ENCODE measurements at places on chromosomes 3 and 15.

GRCh38 chr15:87496109-87496508 lies 760.4 kb downstream of the NTRK3 start:
- no peak for DNase-seq
- no peaks in the 10 kb centered on the region for H3K36me3 ChIP-seq
- no peaks in the 10 kb centered on the region for H3K27me3 ChIP-seq

GRCh38 chr3:149407898-149408297 lies 30.4 kb upstream of the TM4SF1 start:
- no peak overlapping the region for H3K4me3 ChIP-seq
- H3K4me1 ChIP-seq, result no peaks in the 10 kb centered on the region
- H3K27ac ChIP-seq, result no peak overlapping the region
- no peaks in the 10 kb centered on the region for H3K27me3 ChIP-seq
- no peak for DNase-seq

- H3K27me3 ChIP-seq, result no peaks in the 10 kb centered on the region
- peaks cover 13% of the 10 kb centered on the region for H3K4me1 ChIP-seq
- no peak for DNase-seq
- peak overlapping the region; percentile 86 for H3K4me3 ChIP-seq
Measured at GRCh38 chr3:172520301-172520831, 2.9 kb downstream of the TNFSF10 start.

GRCh38 chr3:78873641-78874040 lies 894.2 kb downstream of the ROBO1 start:
- no peaks in the 10 kb centered on the region for H3K27me3 ChIP-seq
- no peak overlapping the region for H3K4me3 ChIP-seq
- no peak for DNase-seq
- no peaks in the 10 kb centered on the region for H3K4me1 ChIP-seq

DNA sequence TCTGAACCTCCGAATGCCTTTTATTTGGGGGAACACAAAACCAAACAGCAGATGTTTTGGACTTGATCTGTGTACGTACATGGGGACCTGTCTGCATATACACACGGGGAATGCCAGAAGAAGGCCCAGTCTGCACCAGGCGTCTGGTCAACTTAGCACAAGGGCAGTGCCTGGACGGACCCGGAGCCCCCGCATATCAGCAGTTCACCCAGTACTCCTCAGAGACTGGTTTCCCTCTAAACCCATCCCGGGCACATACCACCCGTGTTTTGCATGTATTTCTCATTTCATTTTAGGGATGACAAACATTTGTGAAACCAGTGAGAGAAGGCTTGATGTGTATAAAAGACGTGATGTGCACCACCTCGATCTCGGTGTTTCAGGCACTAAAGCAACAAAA lies 49.7 kb downstream of the KLHL25 start:
- no peaks in the 10 kb centered on the region for H3K36me3 ChIP-seq
- H3K27ac ChIP-seq, result no peak overlapping the region
- no peaks in the 10 kb centered on the region for H3K4me1 ChIP-seq
- DNase-seq, result no peak

DNA sequence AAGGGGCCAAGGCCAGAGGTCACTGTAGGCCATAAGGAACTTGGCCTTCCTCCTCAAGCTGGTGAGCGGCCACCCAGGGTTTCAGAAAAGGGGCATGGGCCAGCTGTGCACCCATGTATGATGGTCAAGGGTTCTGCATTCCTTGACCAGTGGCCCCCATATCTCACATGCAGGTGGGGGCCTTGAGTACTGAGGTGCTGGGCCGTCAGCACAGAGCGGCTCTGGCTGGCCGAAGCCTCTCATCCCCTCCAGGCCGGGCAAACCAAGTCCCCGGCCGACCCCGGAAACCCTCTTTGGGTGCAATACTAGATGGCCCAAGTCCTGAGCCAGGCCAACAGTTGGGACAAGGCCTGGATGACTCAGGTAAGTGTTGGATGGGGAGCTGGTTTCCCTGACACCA lies 9.5 kb downstream of the ALG3 start:
- H3K4me3 ChIP-seq, result no peak overlapping the region
- no peak for DNase-seq
- no peak overlapping the region for H3K27ac ChIP-seq
- no peaks in the 10 kb centered on the region for H3K27me3 ChIP-seq

DNA sequence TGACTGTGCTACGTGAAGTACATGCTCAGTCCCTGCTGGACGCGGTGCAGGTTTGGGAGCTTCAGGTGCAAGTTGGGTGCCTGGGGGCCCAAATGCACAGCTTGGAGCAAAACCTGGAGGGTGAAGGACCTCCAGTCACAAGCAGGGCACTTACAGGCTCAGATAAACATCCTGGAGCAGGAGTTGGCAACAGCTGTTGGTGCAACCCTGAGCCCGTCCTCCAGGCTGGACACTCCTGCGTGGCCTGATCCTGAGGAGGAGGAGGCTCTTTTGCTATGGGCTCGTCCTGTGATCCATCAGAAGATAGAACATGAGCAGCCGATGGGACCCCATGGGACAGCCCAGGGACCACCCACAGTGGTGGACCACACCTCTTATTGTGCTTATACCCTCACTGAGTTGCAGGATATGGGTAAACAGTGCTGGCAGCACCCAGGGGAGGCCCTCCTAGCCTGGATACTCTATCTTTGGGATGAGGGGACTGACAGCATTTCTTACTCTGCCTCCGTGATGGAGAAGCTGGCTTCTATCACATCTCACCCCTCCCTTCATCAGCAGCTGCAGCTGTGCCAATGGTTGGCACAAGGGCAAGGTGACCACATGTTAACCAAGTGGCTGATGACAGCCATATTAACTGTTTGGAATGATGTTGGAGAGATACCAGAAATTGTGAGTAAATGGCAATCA lies 301.6 kb downstream of the ZPLD1 start:
- no peak for DNase-seq
- no peak overlapping the region for H3K4me3 ChIP-seq
- H3K27ac ChIP-seq, result no peak overlapping the region

- no peaks in the 10 kb centered on the region for H3K4me1 ChIP-seq
- no peaks in the 10 kb centered on the region for H3K36me3 ChIP-seq
- no peak overlapping the region for H3K27ac ChIP-seq
- H3K4me3 ChIP-seq, result no peak overlapping the region
- no peaks in the 10 kb centered on the region for H3K27me3 ChIP-seq
Measured at GRCh38 chr3:133271539-133271938, 128.3 kb upstream of the BFSP2 start.

- H3K4me3 ChIP-seq, result no peak overlapping the region
- no peaks in the 10 kb centered on the region for H3K4me1 ChIP-seq
- no peak overlapping the region for H3K27ac ChIP-seq
- no peak for DNase-seq
Measured at GRCh38 chr3:114649331-114649730, 355.5 kb downstream of the TIGIT start.

DNA sequence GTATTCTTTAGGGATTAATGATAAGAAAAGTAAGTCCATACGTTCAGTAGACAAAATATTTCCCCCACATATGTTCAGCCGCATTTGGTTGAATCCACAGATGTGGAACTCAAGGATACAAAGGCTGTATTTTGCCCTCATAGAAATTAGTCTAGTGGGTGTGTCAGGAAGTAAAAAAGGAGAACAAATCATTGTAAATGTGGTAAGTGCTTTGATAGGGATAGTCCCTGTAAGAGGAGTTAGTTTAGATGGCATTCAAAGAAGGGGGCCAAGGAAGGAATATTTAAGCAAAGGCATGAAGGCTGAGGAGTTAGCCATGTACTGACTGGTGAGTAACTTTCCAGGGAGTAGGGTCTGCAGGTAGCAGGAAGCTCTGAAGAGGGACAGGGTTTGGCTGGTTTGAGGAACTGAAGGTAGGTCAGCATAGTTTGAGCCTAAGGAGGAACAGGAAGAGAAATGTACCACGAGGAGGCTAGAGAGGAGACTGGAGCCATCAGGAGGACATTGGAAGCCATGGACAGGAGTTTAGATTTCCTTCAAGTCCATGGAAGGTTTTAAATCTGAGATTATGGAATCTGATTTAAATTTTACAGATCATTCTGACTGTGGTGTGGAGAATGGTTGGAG lies 98.8 kb downstream of the MME start:
- no peak overlapping the region for H3K27ac ChIP-seq
- H3K4me3 ChIP-seq, result no peak overlapping the region
- no peaks in the 10 kb centered on the region for H3K27me3 ChIP-seq
- DNase-seq, result no peak

DNA sequence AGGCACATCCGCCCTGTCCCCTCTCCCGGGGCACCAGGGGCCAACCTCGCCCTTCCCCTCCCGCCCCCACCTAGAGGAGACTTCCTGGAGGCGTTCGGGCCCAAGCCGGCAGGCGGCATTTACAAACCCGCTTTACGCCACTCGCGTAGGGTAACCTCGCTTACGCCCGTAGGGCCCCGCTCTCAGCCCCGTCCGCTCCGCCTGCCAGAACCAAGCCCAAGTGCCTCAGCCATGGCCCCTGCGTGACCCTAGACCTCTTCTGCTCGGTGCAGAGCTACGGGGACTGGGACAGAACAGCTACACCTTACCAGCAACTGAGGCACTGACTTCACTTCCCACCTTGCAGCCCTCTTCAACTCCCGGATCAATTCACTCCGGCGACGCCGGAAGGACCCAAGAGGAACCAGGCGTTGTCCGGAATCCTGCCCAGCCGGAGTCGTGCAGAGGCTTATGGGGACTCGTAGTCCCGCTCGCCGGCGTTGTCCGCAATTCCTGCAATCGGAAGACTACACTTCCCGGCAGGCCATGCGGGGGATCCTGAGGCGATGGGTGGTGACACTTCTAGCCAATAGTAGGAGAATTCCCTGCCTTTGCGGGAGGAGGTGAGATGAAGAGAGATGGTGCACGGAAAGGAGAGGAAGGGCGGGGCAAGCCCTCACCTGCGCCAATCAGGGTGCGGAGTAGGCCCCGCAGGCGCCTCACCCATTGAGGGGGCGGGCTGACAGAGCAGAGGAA lies at the start of gene PDCD10:
Gene PDCD10, minus strand, starts transcription at position 395 of the 735 bp plus-strand sequence. CDS start 14,735 bp downstream, outside the sequence.
- H3K27ac ChIP-seq, result peak within 1 kb of the TSS; percentile 79
- no peaks in the 10 kb centered on the region for H3K27me3 ChIP-seq
- DNase-seq, result peak; percentile 98
- peak within 1 kb of the TSS; percentile 79 for H3K4me3 ChIP-seq
- no peaks in the 10 kb centered on the region for H3K36me3 ChIP-seq
